ENCODE measurements at places on chromosomes 7 and 10.

GRCh38 chr10:60747817-60748469 is 30.3 kb upstream of the CDK1 start:
- DNase-seq = no peak

GRCh38 chr10:131186547-131187253 is 124.8 kb downstream of the TCERG1L start:
- no peak for DNase-seq

DNA sequence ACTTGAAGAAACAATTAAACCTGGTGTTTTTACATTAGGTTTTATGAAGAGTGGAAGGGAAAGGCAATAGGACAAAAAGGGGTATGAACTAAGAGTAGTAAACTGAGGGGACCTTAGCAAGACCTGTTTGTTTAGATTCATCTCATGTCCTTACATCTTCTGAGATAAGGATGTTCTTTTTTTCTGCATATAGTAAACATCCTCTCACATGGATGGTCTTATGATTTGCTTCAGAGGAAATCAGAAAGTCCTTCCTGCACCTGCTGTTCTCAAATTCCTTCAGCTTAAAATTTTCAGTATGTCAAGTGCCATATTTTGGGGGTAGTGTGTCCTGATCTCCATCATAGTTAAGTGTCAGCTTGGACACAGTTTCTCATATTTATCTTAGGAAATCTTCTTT is 232.6 kb downstream of the ADK start:
- no peak for DNase-seq

- no peak for DNase-seq
These were observed 26.9 kb downstream of the PRSS2 start for GRCh38 chr7:142797391-142798377.

DNA sequence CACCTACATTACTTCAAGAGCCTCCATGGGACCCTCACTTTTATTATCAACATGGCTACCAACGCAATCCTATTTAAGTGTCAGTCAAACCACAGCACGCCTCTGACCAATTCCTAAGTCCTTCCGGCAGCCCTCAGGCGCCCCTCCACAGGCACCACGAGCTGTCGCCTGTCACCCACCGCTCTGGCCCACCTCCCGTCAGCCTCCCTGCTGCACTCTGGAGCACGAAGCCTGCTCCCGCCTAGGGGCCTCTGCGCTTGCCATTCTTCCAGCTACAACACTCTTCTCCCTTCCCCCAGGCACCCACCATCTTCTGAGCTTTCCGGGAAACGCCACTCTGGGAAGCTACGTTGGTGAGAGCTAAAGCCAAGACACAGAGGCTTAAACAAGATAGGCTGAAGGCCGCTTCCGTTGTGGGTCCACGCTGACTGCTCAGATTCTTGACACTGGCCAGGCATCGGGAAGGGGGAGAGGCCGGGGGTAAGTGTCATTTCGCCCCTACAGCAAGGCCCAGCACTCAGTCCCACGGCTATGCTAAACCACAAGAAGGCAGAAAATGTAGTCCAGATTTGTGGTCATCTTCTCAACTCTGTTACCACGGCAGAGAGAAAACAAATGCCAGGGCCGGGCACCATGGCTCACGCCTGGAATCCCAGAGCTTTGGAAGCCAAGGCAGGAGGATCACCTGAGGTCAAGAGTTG is 56.7 kb downstream of the GNA12 start:
- DNase-seq = no peak

DNA sequence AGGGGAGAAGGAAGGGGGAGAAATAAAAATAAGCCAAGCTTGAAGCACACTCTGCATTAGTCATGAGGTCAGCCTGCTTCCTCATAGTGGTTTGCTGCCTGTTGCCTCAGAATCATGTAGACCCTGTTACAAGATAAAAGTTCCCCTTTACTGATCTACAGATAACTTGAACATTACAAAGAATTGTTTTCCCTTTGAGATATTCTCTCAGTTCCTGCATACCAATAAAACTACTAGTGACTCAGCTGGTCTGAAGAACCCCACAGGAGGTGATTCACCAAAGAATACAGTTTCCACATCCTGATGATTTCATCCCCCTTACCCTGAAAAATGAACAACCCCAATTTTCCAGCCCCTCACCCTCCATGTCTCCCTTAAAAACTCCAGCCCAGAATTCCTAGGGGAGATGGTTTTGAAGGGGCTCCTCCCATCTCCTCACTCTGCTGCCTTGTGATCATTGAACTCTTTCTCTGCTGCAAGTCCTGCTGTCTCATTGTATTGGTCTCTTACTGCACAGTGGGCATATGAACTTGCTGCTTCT is 31.5 kb upstream of the NRP1 start:
- no peak for DNase-seq

DNA sequence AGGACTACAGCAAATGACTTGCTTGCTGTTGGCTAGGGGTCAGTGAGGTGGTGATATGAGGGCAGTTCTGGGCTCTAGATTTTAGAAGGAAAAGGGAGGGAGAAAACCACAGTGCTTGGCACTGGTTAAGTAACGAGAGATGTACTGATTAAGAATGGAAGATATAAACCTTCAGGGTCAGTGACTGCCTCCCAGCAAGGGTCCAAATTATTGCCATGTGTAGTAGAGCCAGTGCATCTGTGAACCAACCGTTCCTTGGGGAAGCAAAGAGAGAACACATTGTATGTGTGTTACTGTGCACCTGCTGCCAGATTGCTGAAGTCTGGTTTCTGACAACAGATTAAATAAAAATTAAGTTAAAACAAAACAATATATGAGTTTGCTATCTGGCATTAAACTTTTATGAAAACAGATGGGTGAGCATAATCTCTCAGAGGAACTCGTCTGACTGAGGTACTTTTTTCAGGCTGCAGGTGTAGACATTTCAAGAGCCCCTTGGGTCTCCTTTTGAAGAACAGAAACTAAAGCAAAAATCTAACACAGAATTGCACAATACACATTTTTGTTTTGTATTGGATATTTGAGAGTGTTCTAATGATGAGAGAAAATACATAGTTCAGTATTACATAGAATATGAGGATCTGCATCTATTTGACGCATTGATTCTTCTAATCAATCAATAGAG is 1120.6 kb downstream of the SORCS3 start:
- no peak for DNase-seq

DNA sequence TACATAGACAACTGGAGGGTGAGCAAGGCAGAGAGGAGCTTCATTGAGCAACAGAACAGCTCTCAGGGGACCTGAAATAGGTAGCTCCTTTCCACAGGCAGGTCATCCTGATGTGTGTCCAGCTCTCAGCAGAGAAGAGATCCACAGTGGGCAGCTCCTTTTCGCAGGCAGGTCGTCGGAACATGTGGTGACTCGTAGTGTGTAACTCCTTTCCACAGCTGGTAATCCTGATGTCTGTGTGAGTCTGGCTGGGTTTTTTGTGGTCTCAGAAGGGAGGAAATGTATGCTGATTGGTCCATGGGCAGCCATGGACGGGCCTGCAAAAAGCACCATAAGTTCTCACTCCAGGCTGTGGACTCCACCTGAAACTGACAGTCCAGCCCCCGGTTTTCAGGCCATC is 24.4 kb upstream of the TES start:
- DNase-seq = no peak

DNA sequence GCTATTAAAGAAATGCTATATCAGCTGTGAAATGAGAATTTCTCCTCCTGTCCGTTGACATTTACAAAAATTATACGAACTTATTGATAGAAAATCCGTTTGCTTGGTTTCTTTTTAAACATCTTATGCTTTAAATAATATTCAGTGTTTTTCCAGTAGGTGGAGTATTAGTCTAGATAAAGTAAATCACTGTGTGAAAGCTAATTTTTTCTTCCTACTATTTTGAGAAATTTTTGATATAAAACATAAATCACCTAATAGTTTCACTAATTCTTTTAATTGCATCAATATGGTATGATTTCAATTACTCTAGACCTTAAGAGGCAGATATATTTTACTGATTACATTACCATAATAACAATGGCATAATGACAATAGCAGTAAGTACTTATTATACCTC is 335.2 kb upstream of the C7orf33 start:
- DNase-seq = no peak

- no peak for DNase-seq
These were observed 797.9 kb downstream of the TYW1 start for GRCh38 chr7:67794544-67794943.

DNA sequence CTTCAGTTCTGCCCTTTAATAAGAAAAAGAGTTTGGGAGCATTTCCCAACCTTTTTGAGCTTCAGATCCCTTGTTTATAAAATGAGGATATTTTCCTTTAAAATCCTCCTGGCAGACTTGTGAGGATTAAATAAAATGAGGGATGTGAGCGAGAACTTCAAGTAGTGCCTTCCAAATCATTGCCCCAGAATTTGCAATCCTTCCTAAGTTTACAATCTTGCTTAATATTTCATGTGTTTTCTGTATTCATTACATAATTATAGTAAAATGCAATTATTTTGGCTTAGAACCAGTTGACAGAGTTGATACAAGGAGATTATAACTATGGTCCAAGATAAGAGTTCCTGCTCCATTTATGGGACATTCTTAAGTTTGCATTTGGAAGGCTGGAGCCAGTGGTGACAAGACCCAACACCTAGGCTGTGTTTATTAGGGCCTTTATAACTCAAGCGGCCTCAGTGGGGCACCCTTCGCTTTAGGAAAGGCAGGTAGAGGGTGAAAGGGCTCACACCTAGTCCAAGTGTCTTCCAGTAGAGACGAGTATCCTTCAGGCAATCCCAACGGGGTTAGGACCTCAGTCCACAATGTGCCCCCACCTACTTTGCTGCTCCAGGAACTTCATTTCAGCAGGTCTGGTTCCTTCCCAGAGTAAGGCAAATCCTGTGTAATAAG is 317.5 kb downstream of the WDR11 start:
- DNase-seq = no peak

DNA sequence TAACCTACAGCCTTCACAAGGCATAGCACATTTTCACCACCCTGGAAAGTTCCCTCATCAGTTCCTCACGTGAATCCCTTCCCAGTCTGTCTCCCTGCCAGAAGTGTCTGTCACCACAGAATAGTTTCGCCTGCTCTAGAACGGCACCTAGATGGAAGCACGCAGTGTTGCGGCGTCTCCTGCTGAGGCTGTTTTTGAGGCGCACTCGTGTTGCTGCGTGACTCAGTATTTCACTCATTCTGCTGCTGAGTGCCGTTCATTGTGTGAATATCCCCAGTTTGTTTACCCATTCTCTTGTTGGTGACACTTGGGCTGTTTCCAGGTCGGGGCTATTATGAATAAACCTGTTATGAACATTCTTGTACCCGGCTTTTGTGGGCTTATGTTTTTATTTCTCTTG is 12.8 kb downstream of the NOS3 start:
- DNase-seq = no peak

GRCh38 chr7:37320140-37320847 is 128.4 kb downstream of the ELMO1 start:
- no peak for DNase-seq

DNA sequence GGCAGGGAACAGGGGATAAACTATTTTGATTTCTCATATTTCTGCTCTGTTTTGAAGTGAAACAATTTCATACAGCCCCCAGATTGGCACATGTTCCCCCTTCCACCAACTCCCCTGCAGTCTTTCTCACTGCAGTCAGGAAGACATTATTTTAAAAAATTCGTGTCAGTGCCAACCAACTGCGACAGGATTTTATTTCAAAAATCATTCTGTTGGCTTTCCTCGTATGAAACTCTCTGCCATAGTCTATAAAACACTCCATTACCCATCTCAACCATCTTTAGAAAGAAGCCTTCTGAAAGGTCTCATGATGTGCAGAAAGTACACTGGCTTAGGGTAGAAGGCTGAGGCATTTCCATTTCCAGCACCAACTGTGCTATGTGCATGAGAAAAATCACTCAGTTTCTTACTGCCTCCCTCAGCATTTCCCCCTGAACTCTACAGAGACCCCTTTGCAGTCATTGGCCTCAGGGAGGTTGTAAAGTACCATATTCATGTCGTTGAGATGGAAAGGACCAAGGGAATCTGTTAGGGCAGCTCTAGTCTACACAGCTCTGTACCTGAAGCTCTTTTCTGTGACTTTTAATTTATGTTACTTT is 46.9 kb downstream of the STEAP1B start:
- no peak for DNase-seq

- no peak for DNase-seq
These were observed 2.5 kb downstream of the ARHGAP12 start for GRCh38 chr10:31926160-31926559.

- DNase-seq = no peak
These were observed 419.8 kb downstream of the GRID1 start for GRCh38 chr10:85946713-85947326.

DNA sequence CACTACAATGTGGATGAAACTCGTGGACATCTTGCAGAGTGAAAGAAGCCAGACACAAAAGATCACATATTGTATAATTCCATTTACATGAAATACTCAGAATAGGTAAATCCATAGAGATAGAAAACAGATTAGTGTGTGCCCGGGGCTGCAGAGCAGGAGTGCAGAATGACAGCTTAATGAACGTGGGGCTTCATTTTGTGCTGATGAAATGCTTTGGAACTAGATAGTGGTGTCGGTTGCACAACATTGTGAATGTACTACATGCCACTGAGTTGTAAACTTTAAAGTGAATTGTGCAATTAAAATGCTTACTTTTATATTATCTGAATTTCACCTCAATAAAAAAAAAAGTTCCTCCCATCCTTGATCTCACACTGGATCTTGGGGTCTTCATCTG is 31.8 kb upstream of the CARD11 start:
- no peak for DNase-seq

DNA sequence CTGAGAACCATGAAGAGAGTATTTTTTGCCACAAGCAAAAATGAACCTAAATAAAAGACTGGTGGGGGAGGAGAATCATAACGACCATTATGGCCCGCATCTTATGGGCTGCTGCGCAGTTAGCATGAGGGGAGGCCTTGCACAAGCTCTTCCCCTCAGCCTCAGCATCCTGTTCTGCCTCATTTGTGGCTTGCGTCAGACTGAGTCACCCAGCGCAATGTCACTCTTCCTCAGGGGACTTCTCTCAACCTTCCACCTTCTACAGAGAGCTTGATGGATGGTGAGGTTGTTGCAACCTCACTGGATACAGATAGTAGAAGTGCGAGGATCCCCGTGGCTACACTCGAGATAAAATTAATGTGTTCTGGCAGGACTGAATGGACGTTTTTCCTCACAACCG is 16.8 kb upstream of the GPR15LG start:
- no peak for DNase-seq

DNA sequence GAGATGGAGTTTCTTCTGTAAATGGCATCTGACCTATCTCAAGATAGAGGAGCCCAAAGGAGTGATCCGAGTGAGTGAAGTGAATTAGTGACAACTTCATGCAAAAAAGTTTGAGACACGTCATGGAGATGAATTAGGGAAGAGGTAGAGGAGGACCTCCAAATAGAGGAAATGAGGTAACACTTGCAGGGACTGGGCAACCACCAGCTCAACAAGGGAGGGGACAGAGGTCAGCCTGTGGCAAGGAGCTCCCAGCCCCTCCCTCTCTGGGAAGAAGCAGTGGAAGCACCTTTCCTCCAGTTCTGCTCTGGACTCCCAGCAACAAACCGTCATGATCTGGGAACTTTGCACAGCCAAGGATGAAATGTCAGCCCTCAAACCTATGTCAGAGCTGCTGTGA is 83.5 kb upstream of the IKZF1 start:
- DNase-seq = no peak

GRCh38 chr7:26198781-26199169 is 1.8 kb downstream of the HNRNPA2B1 start:
- DNase-seq = no peak
